ENCODE measurements at places on chromosomes 4 and X.

GRCh38 chr4:52870225-52870624, 8.1 kb downstream of the RASL11B start:
- DNase-seq = no peak

GRCh38 chr4:155906554-155907247, 3.2 kb downstream of the TDO2 start:
- DNase-seq = no peak

DNA sequence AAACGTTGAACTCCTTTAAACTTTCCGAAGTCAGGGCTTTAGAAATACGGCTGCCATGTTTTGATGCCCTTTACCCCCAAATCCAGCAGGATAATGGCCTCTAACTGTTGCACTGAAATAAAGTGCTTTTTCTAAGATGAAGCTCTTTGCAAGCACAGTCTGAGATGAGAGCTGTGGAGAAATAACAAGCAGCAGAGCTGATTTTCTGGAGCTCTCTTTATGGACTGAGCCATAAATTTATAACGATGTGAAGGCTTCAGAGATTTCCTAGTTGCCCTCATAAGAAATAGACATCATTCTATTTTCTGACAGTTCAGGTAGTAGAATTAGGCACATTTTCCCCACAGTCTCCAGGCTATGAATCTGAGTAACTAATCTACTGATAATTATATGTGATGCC, 567.3 kb downstream of the PDHA2 start:
- no peak for DNase-seq

DNA sequence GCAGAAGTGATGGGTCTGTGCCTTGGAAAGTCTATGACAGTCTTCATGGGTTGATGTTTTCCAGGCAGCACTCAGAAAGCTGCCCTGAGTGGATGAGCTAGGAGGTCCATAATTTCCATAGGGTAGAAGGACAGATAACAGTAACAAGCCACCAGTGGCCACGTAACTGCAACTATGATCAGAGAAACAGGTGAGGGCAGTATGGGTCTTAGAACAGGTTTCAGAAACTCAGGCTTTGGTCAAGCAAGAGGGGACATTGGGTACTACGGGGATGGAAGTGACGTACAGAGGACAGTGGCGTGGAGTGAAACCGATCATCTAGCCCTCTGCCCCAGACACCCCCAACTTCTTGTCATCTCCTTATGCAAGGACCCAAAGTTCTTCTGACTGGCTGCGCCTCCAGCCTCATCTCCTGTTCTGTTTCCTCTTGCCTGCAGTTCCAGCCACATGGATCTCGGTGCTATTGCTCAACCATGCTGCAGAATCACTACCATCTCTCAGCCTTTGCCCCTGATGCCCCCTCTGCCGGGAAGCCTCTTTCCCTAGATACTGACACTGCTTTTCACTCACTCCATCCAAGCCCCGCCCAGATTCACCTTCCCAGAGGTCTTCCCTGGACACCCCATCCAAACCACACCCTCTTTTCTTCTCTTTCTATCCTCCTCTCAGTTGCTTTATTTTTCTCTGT, 123.4 kb downstream of the MFAP3L start:
- DNase-seq = no peak

- no peak for DNase-seq
These were observed 9.8 kb upstream of the ACOT9 start for GRCh38 chrX:23752740-23753415.

- DNase-seq = peak; percentile 80
These were observed 47.7 kb upstream of the AFAP1 start for GRCh38 chr4:7987148-7987989.

- DNase-seq = no peak
These were observed 6.3 kb upstream of the CSN3 start for GRCh38 chr4:70236125-70236524.

- DNase-seq = no peak
These were observed 21.5 kb upstream of the PHKA1 start for GRCh38 chrX:72735561-72735960.

- no peak for DNase-seq
These were observed 181.9 kb upstream of the ANXA3 start for GRCh38 chr4:78369679-78370078.

GRCh38 chrX:103495786-103496185, 23.5 kb downstream of the RAB40A start:
- no peak for DNase-seq

GRCh38 chrX:42821803-42822443, 44.0 kb upstream of the PPP1R2C start:
- DNase-seq = no peak

DNA sequence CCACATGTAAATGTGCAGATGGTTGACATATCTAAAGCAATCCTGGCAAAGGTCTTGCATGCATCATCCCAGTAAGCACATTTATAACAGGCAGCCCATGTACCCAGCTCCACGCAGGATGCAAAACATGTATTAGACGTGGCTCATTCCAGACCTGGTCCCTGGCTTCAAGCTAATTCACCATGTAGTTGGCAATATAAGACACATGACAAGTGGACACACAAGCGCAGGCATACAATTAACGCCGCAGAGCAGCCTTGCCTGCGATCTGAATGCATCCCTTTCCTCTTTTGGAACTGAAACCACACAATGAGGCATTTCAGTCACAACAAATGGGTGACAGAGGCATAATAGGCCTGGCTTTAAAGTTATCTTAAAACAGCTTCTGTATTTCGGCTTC, 114.5 kb upstream of the TRIM2 start:
- no peak for DNase-seq

GRCh38 chr4:10011277-10011676, 10.0 kb downstream of the SLC2A9 start:
- DNase-seq = no peak

DNA sequence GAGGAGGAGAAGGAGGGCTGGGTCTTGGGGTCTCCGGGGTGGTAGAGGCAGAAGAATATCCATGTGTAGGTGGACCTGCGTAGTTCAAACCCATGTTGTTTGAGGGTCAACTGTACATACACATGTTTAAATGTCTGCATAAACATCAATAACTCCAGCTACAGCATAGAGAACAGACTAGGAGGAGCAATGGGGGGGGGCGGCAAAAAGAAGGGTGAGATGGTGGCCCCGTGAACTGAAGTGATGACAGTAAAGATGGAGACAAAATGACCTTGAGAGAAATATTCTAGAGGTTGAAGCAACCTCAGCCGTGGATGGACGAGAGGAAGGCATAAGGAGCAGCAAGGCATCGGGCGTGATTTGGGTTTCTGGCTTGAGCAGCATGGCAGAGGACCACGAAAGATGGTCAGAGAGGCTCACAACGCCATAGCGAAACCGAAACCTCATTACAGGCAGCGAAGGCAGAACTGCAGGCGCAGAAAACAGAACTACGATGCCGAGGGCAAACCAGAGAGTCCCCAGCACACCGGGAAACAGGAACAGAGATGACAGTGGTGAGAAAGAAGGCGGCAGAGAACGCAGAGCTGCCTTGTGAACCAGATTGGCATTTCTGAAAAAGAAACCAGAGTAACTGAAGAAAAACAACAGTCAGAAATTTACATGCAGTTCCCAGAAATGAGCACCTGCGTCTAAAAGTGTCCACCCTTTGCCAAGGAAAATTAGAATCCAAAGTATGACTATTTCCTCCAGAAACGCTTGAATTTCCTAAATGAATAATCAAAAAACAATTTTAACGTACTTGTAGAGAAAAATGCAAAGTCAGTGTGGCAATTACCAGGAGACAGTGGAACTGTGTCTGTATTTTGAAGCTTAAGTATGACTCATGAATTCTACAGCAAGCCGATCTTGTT, 50.3 kb upstream of the ENPP6 start:
- peak; percentile 94 for DNase-seq

- DNase-seq = no peak
These were observed 119.0 kb downstream of the MANBA start for GRCh38 chr4:102641793-102642192.

DNA sequence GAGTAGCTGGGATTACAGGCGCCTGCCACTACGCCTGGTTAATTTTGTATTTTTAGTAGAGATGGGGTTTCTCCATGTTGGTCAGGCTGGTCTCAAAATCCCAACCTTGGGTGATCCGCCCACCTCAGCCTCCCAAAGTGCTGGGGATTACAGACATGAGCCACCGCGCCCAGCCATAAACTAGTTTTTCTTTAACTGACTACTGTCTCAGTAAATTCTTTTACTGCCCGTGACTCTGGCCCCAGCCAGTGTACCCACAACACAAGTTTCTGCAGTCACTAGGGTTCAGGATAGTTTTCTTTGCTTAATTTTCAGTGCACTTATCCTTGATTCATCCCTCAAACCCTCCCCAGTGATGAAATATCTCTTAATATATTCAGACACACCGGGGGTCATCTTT, 8.3 kb downstream of the SHROOM2 start:
- no peak for DNase-seq

- no peak for DNase-seq
These were observed 22.5 kb downstream of the TCEAL1 start for GRCh38 chrX:103651151-103651773.

DNA sequence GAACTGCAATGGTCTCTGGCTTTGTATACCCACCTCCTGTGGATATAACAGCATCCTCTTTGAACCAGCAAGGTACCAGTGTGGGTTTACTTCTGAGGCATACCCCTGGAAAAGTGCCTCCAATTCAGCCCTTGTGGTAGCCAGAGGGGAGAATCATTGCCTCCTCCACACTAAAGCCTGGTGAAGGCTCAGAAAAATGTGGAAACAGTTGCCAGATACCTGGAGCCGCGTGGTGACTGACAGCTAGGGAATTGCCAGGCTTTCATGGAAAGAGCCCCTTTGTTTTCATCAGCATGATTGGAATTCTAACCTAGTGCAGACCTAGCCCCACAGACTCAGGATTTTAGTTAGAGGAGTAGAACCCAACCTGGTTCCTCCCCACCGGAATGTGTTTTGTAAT, 168.6 kb upstream of the KLF3 start:
- no peak for DNase-seq

- no peak for DNase-seq
These were observed 125.5 kb downstream of the OPHN1 start for GRCh38 chrX:68307769-68308168.

GRCh38 chrX:132094164-132094563, 33.7 kb downstream of the FRMD7 start:
- no peak for DNase-seq

GRCh38 chr4:7384003-7384928, 50.5 kb downstream of the PSAPL1 start:
- no peak for DNase-seq

DNA sequence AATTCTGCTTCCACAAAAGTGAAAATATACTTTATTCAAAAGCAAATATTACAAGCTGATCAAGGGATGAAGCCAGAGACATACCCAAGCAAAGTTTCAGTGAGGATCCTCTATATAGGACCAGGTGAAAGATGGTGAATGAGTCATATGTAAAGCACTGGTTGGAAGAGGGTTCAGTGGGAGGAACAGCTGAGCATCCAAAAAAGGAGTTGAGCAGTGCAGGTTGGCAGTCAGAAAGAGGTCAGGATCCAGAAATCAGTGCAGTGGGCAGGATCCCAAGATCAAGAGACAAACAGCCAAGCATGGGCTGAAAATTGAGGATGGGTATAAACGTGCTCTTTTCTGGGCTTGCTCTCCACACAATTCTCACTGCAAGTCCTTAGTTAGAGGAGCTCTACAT, 30.3 kb downstream of the OTC start:
- no peak for DNase-seq

DNA sequence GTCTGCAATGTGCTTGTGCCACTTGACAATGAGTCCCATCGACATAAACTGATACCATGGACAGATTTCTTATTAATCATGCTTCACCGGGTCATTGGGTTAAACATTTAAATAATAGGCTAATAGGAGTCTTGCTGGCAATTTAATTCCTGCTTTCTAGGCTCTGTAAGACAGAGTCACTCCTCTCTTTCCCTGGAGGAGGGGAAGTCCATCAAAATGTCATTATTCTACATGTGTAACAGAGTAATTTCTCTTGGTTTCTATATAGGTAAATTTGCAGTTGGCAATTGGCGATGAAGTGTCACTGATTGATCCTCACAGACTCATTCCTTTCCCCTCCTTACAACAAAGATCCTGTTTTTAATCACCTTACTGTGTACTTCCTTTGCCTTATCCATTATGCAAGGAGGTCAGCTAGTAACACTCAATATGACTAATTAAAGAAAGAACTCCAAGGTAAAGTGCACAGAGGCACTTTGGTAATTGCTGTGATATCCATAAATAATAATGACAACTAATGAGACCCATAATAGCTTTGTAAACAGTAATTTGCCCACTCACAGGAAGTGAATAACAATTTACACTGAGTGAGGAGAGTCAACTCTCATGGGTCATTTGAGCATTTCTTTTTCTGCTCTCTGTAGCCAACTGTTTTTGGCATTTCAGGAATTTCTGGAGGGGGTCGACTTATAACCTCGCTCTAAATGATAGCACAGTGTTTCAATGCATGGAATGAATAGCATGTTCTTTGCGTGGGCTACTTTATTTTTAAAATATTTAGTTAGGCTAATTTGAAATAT, 184.0 kb downstream of the UGT8 start:
- DNase-seq = no peak

- DNase-seq = no peak
These were observed 62.9 kb downstream of the RHOXF2B start for GRCh38 chrX:120014354-120015130.

DNA sequence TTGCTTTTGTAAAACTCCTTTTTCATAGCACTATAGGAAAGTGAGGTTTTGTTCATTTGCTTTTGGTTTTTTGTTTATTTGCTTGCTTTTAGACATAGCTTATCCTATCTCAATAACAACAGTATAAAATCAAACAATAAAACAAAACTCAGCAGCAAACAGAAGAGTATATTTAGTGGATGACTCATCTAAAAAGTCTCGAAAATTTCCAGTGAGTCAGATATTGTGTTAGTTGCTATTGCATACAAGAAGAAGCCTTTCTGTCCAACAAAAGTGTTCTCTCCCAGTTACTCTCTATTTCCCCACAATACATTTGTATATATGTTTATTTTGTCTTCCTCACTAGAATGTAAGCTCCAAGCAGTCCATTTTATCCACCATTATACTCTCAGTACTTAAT, 36.0 kb upstream of the NPNT start:
- no peak for DNase-seq

DNA sequence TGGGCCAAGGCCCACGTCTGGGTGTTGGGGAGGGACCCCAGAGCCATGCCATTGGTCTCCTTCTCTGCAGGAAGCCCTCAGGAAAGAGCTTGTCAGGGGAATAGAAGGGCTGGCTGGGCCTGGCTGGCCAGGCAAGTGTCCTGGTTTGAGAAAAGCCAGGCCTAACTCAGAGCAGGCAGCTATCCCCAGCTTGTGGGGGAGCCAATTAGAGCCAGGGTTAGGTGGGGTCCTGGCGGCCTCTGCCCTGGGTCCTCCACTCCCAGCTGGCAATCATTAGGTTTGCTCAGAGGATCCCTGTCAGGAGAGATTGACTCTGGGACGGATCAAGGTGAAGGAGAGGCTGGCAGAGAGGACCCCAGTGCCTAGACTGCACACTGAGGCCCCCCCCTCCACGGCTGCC, 64.8 kb downstream of the PJA1 start:
- no peak for DNase-seq
